ENCODE measurements at places on chromosomes 1 and 21.

DNA sequence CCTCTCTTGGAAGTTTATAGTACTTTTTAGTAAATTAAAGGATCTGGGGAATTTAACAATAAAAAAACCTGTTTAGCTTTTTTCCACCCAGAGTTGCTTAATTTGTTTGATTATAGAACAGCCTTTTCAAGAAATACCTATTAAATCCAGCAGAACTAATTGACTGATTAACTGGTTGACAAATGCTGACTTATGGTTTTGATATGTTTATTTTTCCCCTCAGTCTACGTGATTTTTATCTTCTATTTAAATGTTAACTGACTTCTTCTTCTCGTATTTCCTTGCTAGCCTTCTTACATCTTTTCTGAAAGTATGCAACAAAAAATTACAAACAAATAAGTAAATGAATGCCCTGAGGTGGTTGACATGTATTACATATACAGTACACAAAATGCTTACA, 302.9 kb upstream of the SPAG17 start:
- no peak for DNase-seq

GRCh38 chr1:95744731-95745130, 510.7 kb downstream of the RWDD3 start:
- no peak for DNase-seq

DNA sequence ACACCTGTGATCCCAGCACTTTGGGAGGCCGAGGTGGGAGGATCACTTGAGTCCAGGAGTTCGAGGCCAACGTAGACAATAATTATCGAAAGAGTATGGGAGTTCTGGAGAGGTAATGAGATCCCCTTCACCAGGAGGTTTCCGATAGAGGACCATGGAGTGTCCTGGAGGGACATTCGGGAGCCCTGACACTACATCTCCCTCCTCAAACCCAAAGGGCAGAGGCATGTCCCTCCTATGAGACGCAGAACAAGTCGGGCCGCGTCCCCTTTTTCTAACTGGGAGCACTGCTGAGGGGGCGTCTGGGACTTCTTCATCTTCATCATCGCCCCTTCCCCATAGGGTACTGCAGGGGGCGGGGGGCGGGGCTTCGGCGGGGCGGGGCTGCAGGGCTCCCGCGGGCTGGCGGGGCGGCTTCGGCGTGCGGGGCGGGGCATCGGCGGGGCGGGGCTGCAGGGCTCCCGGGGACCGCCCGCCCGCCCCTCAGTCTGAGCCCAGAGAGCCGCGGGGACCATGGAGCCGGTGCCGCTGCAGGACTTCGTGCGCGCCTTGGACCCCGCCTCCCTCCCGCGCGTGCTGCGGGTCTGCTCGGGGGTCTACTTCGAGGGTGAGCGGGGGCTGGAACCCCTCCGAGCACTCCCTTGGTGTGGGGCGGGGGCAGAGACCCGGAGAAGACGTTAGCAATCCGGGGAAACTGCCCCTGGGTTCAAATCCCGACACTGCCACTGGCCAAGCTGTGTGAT, at the start of gene THEMIS2:
Gene THEMIS2, plus strand, starts transcription at position 486 of the 743 bp plus-strand sequence. Its CDS starts 28 bp downstream, at position 514.
- DNase-seq = peak; percentile 70

GRCh38 chr1:1130206-1131120, 14.6 kb upstream of the C1orf159 start:
- no peak for DNase-seq
